Activated CD8-positive, alpha-beta memory T cell treated with anti-CD3 and anti-CD28 coated beads for 4 hours (primary cell): ENCODE measurements at places on chromosomes 2 and 18.

GRCh38 chr2:101883860-101884259 is 107.9 kb upstream of the IL1R2 start:
- DNase-seq: no peak

DNA sequence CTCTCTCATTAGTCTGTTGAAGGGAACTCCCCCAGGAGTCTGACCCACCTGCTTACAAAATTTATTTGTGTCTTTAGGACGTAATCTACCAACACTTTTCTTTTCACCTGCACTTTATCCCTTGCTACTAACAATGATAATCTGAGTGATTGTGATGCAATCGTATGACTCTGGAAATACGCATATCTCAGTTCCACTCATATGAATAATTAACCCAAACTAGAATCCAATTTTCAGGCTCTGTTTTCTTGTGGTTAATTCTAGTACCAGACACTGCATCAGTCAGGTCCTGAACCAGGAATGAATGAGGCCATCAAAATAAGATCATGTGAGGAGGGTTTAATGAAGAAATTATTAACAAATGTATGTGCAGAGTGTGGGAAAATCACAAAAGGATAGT is 158.4 kb upstream of the SRD5A2 start:
- no peak for DNase-seq

GRCh38 chr2:120930864-120931263 is 195.2 kb downstream of the GLI2 start:
- DNase-seq: no peak

DNA sequence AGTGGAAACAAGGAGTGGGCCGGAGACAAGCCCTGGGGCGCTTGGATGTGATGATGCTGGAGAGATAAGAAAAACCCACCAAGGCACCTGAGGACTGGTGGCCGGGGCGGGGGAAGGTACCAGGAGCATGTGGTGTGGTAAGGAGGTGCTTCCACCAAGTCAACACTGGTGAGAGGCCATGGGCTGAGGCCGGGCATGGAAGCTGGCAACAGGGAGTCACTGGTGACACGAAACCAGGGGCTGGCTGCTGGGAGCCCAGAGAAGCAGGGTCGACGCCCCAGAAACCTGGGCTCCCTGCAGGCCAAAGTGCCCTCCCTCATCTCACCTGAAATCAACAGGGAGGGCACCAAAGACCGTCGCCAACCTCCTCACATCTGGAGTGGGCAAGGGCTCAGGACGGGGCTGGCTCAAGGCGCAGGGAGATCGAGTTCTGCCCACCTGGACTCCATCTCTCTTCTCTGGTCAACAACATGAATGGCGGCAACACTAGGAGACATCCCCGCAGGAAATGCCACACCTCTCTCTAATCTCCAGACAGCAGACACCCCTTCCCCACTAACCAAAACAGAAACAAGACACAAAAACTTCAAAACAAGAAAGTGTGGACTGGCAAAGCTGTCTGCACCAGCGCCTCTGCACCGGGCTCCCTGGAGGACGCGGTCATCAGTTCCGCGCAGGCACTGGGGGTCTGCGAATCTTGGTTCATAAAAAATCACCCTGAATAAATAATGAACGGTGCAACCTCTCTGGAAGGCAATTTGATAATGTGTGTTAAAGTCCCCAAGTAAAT is 185.5 kb downstream of the HDAC4 start:
- DNase-seq: no peak

DNA sequence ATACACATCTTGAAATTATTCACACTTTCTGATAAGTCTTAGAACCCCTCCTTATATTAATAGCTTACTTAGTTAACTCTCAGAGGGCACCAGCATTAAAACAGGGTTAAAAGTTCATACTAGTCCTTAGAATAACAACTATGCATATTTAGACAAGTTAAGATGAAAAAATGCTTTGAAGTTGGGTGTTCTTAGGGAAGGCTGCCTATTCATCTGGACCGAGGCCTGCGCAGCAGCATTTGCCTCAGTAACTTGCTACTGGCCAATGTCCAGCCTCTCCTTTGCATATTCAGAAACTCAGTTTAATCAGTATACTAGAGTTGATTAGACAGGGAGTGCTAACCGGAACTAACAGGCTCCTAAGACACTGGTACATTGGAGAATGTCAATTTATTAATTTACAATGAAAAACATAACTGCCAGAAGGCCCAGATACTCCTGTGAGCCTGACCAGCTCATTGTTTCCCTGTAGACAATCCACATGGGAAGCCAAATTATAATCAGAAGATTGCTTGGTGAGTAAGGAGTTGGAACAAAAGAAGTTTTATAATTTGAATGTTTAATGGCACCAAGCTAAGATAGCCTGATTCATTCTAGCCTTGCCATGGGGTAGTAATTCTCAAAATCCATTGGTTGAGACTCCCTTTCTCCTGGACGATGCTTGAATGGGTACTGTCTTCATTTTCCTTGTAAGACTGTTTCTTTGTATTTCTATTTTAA is 48.9 kb downstream of the DYNC1I2 start:
- no peak for DNase-seq

- DNase-seq: no peak
Observed at GRCh38 chr2:212941361-212941760, 210.1 kb downstream of the IKZF2 start.

GRCh38 chr18:49243391-49243790 is 217.1 kb downstream of the DYM start:
- no peak for DNase-seq

DNA sequence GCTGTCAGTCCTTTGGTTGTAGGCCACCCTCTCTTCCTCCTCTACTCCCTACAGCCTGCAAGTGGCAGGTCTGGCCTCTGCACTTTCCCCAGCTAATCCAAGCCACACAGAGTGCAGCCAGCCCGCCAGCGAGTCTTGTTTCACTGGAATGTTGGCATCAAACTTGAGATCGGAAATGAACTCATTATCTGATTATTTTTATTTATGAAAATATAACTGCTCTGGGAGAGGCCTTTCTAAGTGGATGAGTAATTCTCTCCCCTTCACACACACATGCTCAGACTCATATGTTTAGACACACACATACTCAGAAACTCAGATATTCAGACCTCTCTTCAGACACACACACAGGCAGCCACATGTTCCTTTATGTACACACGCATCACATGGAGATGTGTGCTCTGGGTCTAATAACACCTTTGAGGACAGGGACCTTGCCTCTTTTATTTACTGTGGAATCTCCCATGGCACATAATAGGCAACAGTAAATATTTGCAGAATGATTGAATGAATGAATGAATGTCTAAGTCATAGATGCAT is 151.3 kb downstream of the ZFP36L2 start:
- no peak for DNase-seq

GRCh38 chr18:46843372-46843771 is 73.9 kb downstream of the PIAS2 start:
- no peak for DNase-seq

- no peak for DNase-seq
Observed at GRCh38 chr2:141878016-141878415, 252.8 kb downstream of the LRP1B start.

DNA sequence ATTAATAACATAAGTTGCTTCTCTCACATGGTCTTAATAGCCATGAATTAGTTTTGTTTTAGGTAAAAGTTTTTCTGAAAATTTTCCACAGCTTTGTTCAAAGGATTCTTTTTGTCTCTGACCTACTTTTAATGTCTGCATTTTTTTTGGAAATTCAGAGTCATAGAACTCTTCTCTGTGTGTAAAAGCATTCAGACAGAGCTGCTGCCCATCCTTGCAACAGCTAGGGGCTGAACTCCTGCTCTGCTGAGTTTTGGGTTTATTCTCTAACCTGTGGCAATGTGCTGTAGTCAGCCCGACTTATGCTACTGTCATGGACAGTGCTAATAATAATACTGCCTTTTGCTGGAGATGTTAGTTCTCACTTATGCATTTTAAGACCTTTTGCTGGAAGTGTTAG is 44.1 kb downstream of the RALBP1 start:
- DNase-seq: no peak

GRCh38 chr2:52919673-52920072 is 847.9 kb upstream of the CHAC2 start:
- DNase-seq: no peak

DNA sequence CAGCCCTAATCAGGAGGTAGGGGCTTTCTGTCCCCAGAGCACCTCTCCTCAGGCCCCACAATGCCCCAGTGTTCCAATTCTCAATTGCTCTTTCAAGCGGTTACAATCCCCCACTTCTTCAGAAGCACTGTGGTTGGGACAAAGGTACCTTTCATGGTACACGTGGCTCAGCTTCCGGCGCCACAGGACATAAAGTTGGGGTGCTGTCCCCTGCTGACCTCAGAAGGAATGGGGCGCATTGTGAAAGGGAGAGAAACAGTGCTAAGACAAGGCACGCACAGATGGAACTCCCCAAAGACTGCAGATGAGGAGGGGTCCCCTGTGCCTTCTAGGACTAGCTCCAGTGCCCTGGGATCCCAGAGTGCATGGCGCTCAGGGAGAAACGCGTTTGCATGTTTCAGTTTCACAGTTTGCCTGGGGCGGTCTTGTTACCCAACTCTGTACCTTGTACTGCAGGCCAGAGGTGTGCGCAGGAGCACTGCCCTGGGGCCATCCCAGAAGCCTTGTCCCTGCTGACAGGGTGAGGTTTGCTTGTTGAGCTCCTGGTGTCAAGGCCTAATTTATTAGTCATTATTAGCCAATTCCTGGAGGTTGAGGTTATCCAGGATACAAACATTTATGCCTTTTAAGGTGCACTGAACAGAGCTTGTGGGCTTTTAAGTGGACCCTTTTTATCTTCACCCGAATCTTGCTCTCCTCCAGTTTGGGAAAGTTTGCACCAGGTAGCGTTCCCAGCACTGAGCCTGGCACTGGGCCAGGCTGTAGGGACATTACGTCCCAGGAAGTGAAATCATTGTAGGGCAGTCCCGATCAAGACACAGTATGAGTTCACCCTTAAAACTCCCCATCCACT is 7.6 kb downstream of the CNDP1 start:
- no peak for DNase-seq

GRCh38 chr2:216987252-216987821 is 127.5 kb upstream of the TNP1 start:
- DNase-seq: no peak

GRCh38 chr18:32974421-32975162 is 201.8 kb upstream of the KLHL14 start:
- no peak for DNase-seq

DNA sequence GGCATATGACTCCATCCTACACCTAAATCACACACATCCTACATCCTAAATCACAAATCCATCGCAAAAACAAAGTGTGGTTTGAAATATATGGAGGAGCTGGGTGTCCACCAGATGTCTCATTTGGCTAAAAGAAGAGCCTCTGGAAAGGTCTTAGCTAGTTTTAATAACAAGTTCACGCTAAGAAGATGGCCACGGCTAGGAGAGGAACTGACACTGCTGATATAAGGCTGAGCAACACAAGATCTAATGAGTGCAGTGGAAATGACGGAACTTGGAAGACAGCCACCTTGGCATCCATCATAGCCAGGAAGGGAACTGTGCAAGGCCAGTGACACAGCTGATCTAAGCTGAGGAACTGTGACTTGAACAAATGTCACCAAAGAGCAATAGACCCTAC is 60.0 kb upstream of the AGAP1 start:
- DNase-seq: no peak

- no peak for DNase-seq
Observed at GRCh38 chr2:28346587-28346986, 46.1 kb upstream of the FOSL2 start.

GRCh38 chr2:40487602-40488001 is 35.7 kb upstream of the SLC8A1 start:
- DNase-seq: no peak

GRCh38 chr2:181970160-181970794 is 15.4 kb upstream of the PPP1R1C start:
- DNase-seq: no peak

DNA sequence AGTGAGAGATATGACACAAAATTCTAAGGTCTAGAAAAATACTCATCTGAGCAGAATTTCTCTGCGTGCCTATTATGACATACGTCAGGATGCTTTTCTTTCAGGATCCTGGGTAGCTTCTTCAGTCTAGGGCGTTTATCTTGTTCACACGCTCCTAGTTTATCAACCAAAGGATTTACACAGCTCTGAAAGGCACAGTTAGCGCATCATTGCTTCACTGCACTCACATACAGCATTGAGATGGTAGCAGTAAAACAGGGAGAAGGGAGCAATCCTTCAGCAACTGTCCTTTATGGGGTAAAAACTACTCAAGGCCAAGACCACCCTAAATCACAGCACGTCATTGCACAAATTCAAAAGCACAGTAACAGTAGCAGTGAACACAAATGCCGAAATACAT is 222.8 kb downstream of the SUCLG1 start:
- DNase-seq: no peak

GRCh38 chr2:151904807-151905206 is 76.6 kb upstream of the ARL5A start:
- DNase-seq: no peak

DNA sequence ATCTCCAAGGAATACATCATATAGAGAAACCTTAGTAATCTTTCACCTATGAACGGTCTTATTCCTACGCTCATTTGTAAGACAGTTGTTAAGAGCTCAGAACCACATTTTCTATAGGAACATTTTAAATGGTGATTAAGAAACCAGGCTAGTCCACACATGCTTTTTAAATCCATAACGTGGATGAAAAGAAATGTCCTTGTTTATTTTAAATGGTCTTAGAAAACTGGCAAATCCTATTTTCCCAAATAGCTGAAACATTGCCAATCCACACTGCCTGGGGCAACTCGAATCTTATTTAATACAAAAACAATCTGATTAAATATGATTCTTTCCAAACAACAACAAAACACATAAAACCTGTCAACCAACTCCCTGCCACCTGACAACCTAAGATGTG is 23.7 kb downstream of the METTL8 start:
- no peak for DNase-seq

GRCh38 chr18:13390711-13391110 is 172.2 kb downstream of the LDLRAD4 start:
- no peak for DNase-seq

DNA sequence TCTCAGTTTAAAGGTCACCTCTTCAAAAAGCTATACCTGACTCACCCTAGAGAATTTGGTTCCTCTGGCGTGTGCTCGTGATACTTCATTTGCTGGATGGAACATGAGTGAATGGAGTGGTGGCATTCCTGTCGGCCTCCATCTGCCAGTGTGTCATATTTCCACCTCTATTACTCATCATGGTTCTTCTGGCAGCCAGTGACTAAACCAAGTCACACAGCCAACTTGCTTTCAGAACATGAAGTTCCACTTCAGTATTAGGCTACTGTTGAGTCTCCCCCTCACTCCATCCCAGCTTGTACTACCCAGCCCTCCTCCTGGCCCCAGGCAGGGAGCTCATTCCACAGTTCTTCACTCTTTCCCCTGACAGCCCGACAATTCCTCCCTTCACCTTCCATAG is 169.8 kb downstream of the MREG start:
- DNase-seq: no peak

- no peak for DNase-seq
Observed at GRCh38 chr2:82708681-82709080, 1750.4 kb downstream of the SUCLG1 start.
